ENCODE measurements at places on chromosomes 7 and 10. TPM values are rescaled to one million over a fixed set of nuclear protein-coding genes. Genes with fewer than 3 reads are reported as not detected.

Gene MCM10
- total RNA-seq: 86.0 TPM

Gene CREB5
- total RNA-seq: 0.61 TPM

DNA sequence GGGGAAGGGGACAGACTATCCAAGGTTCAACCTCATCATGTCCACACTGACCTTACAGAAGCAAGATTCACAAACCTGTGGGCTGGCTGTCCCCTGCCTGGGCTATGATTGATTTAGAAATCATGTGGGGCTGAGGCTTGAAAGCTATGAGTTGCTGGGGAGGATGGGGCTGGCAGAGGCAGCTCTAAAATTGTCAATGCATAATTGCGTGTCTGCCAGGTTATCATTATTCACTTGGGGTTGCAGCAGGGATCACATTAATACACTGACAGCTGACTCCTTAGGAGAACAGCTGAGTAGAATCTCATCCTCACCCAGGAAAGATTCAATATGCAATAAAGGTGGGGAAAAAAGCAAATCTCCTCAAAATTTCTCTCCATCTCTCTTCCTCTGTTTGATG, 866.3 kb downstream of the CCSER2 start:
- no peak overlapping the region for H3K4me3 ChIP-seq
- no peaks in the 10 kb centered on the region for H3K4me1 ChIP-seq
- H3K36me3 ChIP-seq: no peaks in the 10 kb centered on the region
- no peak overlapping the region for H3K27ac ChIP-seq
- DNase-seq: no peak

GRCh38 chr10:127690176-127690835, 46.7 kb upstream of the FOXI2 start:
- no peaks in the 10 kb centered on the region for H3K36me3 ChIP-seq
- H3K4me1 ChIP-seq: no peaks in the 10 kb centered on the region
- H3K27me3 ChIP-seq: peaks cover 2% of the 10 kb centered on the region
- no peak for DNase-seq
- no peak overlapping the region for H3K4me3 ChIP-seq

- peaks cover 42% of the 10 kb centered on the region for H3K27me3 ChIP-seq
- H3K4me3 ChIP-seq: no peak within 1 kb of the TSS
- no peak for DNase-seq
- H3K36me3 ChIP-seq: no peaks in the 10 kb centered on the region
- no peak within 1 kb of the TSS for H3K27ac ChIP-seq
Measured at GRCh38 chr7:94907026-94907810, at the start of gene PPP1R9A. PPP1R9A (plus strand) TSS chr7:94907594; CDS start chr7:94910114, 2,520 bp downstream.

- H3K36me3 ChIP-seq: peaks cover 14% of the 10 kb centered on the region
- H3K27me3 ChIP-seq: no peaks in the 10 kb centered on the region
- no peak for DNase-seq
- H3K4me1 ChIP-seq: peaks cover 20% of the 10 kb centered on the region
- peak overlapping the region; percentile 99 for H3K27ac ChIP-seq
- peak overlapping the region; percentile 98 for H3K4me3 ChIP-seq
Measured at GRCh38 chr7:92135052-92135889, 994 bp upstream of the CYP51A1 start.

- no peak overlapping the region for H3K4me3 ChIP-seq
- H3K4me1 ChIP-seq: peaks cover 91% of the 10 kb centered on the region
- peak overlapping the region; percentile 45 for H3K27ac ChIP-seq
- H3K27me3 ChIP-seq: peaks cover 2% of the 10 kb centered on the region
- H3K36me3 ChIP-seq: peaks cover 3% of the 10 kb centered on the region
- no peak for DNase-seq
Measured at GRCh38 chr7:8128449-8129317, 133.3 kb downstream of the ICA1 start.

- DNase-seq: no peak
- H3K27ac ChIP-seq: no peak overlapping the region
- no peaks in the 10 kb centered on the region for H3K27me3 ChIP-seq
- no peaks in the 10 kb centered on the region for H3K4me1 ChIP-seq
- no peak overlapping the region for H3K4me3 ChIP-seq
Measured at GRCh38 chr10:123301077-123301857, 147.1 kb downstream of the BUB3 start.

DNA sequence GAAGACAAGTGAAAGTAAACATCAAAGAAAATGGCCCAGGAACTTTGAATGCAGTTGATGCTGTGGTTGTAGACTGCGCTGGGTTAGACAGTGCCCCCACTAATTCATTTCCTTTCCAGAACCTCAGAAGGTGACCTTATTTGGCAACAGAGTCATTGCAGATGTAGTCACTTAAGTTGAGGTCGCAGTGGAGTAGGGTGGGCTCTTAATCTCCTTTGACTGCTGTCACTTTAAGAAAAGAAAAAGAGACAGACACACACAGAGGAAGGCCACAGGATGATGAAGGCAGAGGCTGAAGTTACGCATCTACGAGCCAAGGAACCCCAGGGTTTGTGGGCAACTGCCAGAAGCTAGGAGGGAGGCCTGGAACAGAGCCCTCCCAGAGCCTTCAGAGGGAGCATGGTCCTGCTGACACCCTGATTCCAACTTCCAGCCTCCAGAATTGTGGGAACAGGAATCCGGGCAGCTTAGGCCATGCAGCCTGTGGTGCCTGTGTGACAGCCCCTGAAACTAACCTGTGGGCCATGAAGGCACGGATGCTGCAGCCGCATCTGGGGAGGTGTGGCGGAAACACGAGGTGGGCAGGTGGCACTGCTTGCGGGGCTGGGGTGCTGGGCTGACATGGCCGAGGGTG, 107.6 kb downstream of the PRKAG2 start:
- peak; percentile 49 for DNase-seq
- H3K36me3 ChIP-seq: peaks cover 3% of the 10 kb centered on the region
- peak overlapping the region; percentile 93 for H3K27ac ChIP-seq
- H3K4me3 ChIP-seq: peak overlapping the region; percentile 40

GRCh38 chr10:73785721-73786511, 510 bp downstream of the ZSWIM8 start:
- peaks cover 19% of the 10 kb centered on the region for H3K36me3 ChIP-seq
- H3K27me3 ChIP-seq: no peaks in the 10 kb centered on the region
- peak; percentile 69 for DNase-seq
- H3K4me1 ChIP-seq: peaks cover 39% of the 10 kb centered on the region

DNA sequence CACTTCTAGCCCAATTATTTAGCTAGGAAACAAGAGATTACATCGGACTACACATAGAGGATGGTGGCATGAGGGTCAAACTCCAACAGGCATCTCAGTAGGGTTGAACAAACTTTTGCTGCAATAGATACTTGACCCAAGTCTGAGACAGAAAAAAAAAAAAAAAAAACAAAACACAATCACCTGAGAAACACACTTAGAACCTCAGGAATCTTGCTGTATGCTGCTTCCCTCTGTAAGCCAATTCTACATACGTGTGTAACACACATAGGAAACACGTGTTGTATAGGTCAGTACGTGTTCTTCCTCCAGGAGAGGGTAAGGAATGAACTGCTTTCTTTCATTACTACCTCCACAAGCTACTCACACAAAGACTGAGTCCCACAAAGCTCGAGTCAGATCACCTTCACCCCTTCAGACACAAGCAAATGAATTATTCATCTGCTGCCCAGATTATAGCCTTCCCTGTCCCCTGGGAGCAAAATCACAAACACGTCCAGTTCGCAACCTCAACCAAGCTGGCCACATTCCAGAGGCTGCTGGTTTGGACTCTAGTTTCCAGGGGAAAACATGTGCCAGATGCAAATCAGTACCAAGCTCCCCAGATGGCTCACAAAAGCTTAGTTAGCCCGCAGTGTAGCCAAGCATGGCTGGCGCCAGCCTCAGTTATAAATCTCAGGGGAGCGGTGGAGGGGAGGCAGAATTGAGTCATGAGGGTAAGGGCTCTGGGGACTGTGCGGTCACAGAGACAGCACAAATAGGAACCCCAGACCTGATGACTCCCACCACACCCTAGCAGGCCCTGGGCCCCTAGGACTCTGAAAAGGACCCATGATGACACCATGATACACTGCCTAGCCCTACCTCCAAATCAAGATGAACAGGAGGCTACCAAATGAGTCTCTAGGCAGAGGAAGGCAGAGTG, 15.1 kb downstream of the PSAP start:
- H3K4me1 ChIP-seq: peaks cover 51% of the 10 kb centered on the region
- H3K27ac ChIP-seq: peak overlapping the region; percentile 31
- no peaks in the 10 kb centered on the region for H3K27me3 ChIP-seq

DNA sequence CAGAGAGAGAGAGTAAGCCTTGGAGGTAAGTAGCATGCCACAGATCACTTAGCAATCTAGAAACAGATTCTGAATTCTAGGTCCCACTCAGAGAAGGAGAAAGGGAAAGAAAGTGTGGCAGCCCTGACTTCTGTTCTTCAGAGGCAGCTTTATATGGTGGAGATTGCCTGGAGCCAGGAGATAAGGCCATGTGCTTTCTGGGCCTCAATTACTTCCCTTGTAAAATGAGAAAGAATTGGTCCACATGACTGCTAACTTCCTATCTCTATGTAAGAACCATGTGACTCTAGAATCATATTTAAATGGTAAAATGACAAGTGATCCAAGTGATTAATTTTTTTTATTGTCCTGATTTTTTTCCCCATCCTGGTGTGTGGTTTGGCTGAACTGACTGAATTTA, 64.1 kb downstream of the HHEX start:
- no peak overlapping the region for H3K27ac ChIP-seq
- H3K4me3 ChIP-seq: no peak overlapping the region
- H3K36me3 ChIP-seq: no peaks in the 10 kb centered on the region
- peaks cover 8% of the 10 kb centered on the region for H3K4me1 ChIP-seq

DNA sequence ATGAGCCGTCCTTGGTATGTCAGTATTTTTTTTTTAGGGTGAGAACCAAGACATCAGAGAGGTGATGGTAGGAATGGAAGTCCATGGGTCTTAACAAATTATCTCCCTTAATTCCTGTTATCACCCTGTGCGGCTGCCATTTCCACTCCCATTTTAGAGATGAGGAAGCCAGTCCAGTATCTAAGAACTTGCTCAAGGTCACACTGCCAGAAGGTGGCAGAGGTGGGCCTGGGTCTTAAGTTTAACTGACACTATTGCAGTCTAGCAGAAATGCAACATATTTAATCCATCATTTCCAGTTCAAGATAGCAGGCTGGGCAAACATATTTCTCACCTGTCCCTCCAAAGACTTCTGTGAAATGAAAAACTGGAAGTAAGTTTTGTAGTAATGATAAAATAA, 108.3 kb downstream of the GLI3 start:
- no peak overlapping the region for H3K27ac ChIP-seq
- peaks cover 6% of the 10 kb centered on the region for H3K27me3 ChIP-seq
- no peaks in the 10 kb centered on the region for H3K4me1 ChIP-seq
- no peak overlapping the region for H3K4me3 ChIP-seq
- no peaks in the 10 kb centered on the region for H3K36me3 ChIP-seq

DNA sequence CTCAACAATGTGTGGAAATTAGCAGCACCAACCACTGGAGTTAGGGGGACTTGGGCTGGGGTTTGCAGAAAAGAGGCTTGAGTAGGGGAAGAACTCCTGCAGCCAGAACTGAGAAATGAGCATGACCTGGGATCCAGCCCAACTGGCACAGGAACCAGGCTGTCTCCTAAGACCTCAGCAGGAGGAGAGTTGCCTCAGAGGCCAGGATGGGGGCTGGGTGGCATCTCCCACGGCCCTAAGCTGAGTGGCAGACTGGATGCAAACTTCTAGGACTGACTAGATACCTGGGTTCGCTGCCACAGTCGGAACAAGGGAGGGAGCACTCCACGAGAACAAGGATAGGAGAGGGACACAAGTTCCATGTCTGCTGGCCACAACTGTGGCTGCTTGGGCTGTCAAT, 62.6 kb downstream of the RNF32 start:
- no peak overlapping the region for H3K4me3 ChIP-seq
- H3K27ac ChIP-seq: no peak overlapping the region
- H3K27me3 ChIP-seq: no peaks in the 10 kb centered on the region
- peaks cover 5% of the 10 kb centered on the region for H3K4me1 ChIP-seq
- H3K36me3 ChIP-seq: peaks cover 68% of the 10 kb centered on the region

Measured in activated CD4-positive, alpha-beta T cell treated with anti-CD3 and anti-CD28 coated beads for 36 hours (primary cell).